NCI-H524 treated with DMSO at 0.1 percent for 48 hours (cell line): ENCODE measurements at places on chromosomes 2 and 18.

- DNase-seq: no peak
These were observed 582.1 kb downstream of the ZEB2 start for GRCh38 chr2:143937723-143938350.

- peak; percentile 17 for DNase-seq
These were observed 289.9 kb downstream of the NDUFA10 start for GRCh38 chr2:239735131-239735828.

DNA sequence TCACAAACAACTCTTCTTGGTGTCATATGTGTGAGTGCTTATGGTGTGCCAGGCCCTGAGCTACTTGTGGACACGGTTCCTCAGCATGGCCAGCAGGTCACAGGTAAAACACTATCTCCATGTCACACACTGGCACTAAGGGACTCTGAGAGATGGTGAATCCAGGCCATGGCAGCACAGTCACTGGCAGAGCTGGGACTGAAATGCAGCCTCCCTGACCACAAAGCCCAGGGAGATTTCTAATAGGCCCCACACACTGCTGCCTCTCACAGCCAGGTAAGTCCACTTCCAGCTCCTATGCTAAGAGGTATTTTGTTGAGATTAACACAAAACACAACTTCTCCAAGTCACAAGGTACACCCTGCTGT lies 92.0 kb downstream of the ACTR2 start:
- no peak for DNase-seq

DNA sequence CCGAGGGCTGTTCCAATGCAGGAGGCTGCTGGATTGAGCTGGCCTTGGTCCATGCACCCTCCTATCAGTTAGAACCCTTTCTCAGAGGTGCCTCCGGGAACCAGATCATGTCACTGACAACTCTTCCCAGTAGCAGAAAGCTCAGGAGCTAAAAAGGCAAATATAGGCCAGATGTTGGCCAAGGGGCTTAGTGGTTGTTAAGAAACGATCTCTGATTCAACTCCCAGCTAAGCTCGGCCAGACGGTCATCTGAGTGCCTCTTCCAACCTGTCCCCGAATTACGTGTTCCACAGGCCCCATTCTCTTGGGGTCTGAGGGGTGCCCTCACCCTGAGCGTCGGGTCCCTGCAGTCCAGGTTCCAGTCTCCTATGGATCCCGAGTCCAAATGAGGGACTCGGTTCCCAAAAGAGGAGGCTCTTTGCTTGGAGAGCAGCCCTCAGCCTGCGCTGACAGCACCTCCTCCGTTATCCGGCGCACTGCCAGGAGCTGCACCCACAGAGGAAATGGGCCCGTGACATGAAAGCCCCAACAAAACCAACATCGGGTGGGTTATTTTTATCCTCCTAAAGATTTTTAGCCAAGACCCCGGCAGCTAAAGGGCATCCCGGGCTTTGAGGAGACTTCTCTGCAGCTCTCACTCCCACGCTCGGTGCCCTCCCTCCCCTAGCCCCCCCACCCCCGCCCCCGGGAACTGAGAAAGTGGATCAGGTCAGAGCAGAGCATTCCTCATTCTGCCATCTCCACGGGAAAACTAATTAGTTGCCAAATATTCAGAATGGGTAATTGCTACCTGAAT lies 106.6 kb upstream of the ID2 start:
- peak; percentile 84 for DNase-seq

- DNase-seq: no peak
These were observed 349.8 kb downstream of the TNS1 start for GRCh38 chr2:217652761-217653639.

DNA sequence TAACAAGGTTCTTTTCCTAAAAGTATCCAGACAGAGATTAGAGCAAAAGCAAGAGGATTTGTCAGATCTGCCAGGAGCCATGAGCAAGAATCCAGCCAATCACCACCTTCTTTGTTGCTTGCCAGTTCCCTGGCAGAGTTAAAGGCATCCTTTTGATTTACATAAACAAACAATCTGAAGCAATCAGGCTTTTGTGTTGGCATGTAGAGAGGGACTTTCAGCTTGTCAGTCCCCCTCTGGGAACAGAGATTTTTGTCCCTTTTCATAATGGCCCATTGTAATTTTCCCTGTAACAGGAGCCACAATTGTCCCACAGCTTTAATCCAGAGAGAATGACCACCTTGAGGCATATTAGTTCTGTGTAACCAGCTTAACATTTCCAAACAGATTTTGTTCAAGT lies at the start of gene ERMN:
TSS of gene ERMN (minus strand) at position 39 of the 400 bp plus-strand sequence. CDS start 182 bp downstream, outside the sequence.
- no peak for DNase-seq
